Left ventricle myocardium superior (tissue), 1 donor: ENCODE measurements at places on chromosomes 11 and 22. TPM values are rescaled to one million over a fixed set of nuclear protein-coding genes. Genes with fewer than 3 reads are reported as not detected.

Gene OR8B4
- not detected for total RNA-seq

Gene PGAP2
- 19.6 TPM for total RNA-seq

Gene OR51F2
- not detected for total RNA-seq

Gene GAL3ST3
- 3.5 TPM for total RNA-seq

Gene VSIG10L2
- total RNA-seq = not detected

Gene UNC93B1
- 7.6 TPM for total RNA-seq

Gene ISX
- total RNA-seq = not detected

Gene CD3E
- 1.1 TPM for total RNA-seq

Gene HIKESHI
- 54.1 TPM for total RNA-seq

Gene CCDC73
- total RNA-seq = not detected
